ENCODE measurements at places on chromosomes 5 and 9. TPM values are rescaled to one million over a fixed set of nuclear protein-coding genes. Genes with fewer than 3 reads are reported as not detected.
A peak's percentile ranks its signal among the peaks of the same experiment; 100 is the strongest.

DNA sequence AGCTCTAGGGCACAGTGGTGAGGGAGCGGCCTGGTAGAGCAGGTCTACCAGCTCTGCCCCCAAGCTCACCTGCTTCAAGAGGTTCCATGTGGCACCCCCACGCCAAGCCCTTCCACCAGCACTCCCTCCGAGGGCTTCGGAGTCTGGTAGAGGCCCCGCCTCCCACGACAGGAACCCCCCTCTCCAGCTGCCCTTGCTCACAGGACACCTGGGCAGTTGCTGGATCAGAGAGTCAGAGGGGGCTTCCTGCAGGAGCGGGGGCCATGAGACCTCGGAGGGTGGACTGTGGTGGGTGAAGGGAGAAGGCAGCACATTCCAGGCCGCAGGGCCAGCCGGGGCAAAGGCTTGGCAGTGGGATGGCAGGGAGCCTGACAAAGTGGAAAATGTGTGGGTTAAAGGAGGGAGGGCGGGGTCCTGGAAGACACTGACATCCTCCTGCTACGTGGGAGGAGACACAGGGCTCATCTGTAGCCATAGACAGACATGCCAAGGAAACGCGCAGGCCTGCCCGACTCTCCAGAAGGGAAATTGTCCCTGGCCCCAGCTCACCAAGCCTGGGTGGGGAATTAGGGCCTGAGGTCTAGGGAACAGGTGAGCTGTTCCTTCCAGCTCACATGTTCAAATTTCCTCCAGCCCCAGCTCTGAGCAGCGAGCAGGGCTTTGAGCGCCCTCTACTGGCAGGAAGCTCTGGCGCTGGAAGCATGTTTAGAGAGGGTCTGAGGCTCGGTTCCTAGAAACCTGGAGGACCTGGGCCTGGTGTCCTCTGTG is 74.2 kb downstream of the NTNG2 start:
- DNase-seq: peak; percentile 22

DNA sequence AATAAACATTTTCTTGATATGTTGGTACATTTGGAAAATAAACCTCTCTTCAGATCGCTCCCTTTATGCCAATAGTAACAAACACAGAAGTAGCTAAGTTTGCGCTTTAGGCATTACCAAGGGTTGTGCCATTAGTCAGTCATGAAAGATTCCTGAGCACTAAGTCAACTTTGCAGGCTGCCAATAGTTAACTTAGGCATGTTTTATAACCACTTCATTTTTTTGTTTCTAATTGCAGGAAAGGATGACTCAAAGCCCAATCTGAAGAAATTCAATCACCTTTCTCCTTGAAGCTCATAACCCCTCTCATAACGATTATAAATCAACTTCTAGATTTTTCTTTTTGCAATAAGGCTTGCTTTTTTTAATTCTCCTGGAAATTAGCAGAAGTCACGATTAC is 517.0 kb downstream of the AGTPBP1 start:
- peak; percentile 96 for DNase-seq

GRCh38 chr9:128099231-128099931 is 28.1 kb downstream of the PTGES2 start:
- no peak for DNase-seq

GRCh38 chr9:134326724-134327601 is 708 bp downstream of the RXRA start:
- no peak for DNase-seq

- DNase-seq: no peak
These were observed 457.7 kb downstream of the BNC2 start for GRCh38 chr9:16412740-16413139.

GRCh38 chr9:127548352-127548881 is 63.7 kb upstream of the STXBP1 start:
- DNase-seq: no peak

- DNase-seq: no peak
These were observed 21.7 kb downstream of the CLPTM1L start for GRCh38 chr5:1322955-1323802.

DNA sequence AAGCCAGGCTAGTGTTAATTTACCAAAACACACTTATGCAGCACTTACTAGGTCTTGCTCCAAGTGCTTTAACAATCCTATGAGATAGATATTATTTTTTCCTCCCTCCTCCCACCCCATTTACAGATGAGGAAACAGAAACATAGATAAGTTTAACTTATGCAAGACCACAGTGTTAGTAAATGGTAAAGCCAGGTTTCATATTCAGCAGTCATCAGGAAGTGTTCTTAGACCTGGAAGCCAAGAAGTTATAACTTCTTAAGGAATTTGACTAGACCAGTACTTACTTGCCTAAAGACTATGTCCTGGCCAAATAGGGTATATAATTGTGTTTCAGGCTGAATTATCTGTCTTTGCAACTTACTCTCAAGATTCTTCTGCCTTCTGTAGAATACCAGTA is 15.9 kb downstream of the ABHD17B start:
- DNase-seq: peak; percentile 32

DNA sequence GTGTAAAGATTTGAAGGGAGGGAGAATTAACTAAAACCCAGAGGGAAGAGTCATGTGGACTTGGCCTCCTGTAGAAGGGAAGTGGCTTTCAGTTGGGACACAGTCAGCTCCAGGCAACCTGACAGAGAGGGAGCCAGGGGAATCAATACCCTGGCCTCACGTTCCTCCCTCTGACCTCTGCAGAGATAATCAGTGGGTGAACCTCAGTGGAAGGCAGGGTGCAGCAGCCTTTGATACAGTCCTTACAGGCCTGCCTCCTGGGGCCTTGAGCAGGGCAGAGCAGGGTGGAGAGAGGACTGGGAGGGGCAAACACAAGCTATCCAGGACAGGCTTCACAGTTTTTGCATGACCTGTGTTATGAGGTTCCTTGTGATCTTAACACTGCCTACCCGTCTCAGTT is 61.9 kb upstream of the GPBP1 start:
- DNase-seq: no peak

- no peak for DNase-seq
These were observed 1.9 kb upstream of the UBE2QL1 start for GRCh38 chr5:6446626-6447309.

DNA sequence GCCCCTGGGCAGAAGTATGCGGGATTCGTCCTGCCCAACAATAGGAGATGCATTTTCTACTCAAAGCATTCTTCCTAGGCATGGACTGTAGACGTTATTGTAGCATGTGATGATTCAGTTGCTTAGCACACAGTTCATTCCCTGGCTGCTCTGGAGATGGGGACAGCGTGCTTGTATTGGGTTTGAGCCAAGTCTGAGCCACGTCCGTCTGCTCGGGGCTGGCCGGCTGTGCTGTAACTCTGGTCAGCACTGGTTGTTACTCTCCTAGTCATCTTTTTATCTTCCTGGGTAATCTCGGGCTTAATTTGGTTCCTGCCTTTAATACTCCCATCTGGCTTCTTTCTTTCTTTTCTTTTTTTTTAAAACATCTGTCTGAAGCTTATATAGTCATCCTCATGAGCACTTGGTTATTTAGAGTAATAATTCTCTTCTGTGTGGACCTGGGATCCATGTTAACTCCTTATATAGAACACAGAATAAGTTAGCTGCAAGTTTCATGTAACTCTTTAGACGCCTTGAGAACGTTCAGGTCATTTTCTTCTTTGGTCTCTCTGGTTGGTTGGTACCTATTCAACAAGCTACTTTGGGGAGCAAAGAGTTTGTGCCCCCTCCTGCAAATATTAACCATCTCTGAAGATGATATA is 118.8 kb upstream of the RPS23 start:
- DNase-seq: peak; percentile 100

GRCh38 chr9:12640016-12640587 is 53.1 kb upstream of the TYRP1 start:
- DNase-seq: peak; percentile 46

DNA sequence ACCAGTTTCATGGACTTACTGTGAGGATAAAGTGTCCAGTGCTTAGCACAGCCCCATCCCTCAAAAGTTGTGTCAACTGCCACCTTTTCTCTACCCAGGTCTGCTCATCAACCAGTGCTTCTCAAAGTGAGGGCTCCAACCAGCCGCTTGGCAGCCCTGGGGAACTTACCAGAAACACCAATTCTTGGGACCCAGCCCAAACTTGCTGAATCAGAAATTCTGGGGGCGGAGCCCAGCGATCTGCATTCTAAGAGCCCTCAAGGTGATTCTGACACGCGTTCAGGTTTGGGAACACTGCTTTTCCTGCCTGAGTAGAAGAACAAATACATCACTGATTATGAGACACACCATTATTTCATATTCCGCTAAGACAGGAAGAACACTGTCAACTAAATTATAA is 132.0 kb downstream of the NSG2 start:
- DNase-seq: no peak

DNA sequence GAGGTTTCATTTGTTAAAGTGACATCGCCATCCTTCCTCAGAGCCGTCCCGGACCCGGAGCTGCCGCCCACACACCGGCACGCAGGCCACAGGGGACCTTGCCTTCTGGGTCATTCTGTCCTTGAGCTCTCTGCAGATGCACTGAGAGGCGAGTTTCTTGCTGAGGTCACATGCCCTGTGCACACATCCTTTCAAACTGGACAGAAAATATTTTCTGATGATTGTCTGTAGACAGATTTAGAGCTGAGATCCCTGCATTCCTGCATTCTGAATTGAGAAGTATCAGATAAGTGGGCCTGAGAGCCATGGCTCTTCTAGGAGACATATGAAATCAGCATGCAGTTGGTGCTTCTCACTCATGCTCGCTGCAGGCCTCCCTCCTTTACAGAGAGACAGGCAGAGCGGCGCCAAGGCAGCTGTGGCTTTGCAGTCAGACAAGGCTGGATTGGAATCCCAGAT is 25.4 kb downstream of the BOD1 start:
- DNase-seq: peak; percentile 8

- DNase-seq: no peak
These were observed 45.7 kb upstream of the PANK3 start for GRCh38 chr5:168624850-168625364.

DNA sequence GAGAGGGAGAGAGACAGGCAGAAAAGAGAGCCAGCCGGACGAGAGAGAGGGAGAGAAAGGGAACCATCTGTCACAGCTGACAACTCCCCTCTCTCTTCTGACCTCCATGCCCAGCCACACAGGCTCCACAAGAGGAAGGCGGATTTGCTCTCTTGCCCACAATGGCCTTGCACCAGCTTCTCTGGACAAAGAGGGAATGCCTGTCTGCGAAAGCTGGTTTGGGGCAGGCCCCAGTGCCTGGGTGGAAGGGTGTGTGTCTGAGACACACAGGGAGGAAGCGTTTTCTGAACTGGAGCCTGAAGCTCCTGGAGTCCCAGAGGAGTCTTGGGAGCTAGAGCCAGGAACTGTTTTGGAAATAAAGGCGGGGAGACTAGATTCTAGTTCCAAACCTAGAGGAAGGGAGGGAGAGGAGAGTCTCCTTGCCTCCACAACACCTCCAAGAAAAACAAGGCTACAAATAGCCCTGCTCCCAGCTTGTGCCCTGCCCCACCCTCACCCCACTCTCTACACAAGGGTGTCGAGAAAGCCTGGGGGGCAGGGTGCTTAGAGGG is 12.5 kb downstream of the C1QTNF2 start:
- DNase-seq: no peak

DNA sequence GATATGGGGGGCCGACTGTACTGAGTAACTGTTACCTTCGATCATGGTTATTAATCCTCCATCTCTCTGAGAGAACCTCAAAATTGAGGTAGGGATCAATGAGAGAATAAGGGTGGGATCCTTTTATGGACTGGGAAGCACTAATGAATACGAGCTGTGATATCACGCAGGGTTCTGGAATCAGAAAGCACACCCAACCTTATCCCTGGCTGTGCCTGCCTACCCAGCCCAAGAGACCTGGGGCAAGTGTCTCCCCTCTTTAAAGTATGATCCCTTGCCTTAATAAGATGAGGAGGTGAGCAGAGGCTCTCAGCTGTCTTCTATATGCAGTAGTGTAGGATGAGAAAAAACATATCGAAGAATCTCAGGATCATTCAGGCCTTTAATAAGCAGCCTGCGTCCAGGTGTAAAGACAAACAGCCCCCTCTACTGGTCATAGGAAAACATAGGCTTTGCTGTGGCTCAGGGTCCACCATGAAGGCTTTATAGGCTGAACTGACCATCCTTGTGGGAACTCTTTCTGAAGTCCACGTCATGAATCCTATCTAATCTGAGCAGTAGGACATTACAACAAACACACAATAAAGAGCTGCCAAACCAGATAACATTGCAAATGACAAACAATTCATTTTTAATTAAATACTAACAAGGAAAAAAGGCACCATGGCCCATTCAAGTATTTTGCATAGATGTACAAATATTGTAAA is 16.8 kb downstream of the NIPAL4 start:
- DNase-seq: peak; percentile 45

- DNase-seq: no peak
These were observed 30.9 kb downstream of the LHX6 start for GRCh38 chr9:122197882-122198281.

DNA sequence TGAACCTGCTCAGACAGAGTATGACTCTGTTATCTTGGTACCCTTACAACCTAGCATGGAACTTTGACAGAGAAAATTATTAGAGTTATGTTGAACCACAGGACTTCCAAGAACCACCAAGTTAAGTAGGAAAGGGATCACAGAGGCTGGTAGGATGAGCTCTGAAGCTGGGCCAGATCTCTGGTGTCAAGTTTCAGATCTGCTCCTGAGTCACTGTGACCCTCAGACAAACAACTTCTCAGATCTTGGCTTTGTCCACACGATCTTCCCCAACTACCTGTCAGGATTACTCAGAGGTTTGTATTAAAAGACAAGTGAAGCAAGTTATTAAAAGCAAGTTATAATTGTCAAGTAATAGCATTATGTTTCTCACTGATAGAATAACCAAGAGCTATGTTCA is 189.0 kb downstream of the SEC61B start:
- DNase-seq: peak; percentile 51

IER5L gene
- 55.0 TPM for total RNA-seq

HACD4 gene
- 2.1 TPM for total RNA-seq

FABP6 gene
- total RNA-seq: not detected

PCDHB15 gene
- total RNA-seq: 1.6 TPM

TPRN gene
- 17.2 TPM for total RNA-seq

PTPRD gene
- 84.0 TPM for total RNA-seq

FNBP1 gene
- 60.9 TPM for total RNA-seq

Data from astrocyte (in vitro differentiated cells and primary cell).